ENCODE measurements at places on chromosomes 16 and 17.

DNA sequence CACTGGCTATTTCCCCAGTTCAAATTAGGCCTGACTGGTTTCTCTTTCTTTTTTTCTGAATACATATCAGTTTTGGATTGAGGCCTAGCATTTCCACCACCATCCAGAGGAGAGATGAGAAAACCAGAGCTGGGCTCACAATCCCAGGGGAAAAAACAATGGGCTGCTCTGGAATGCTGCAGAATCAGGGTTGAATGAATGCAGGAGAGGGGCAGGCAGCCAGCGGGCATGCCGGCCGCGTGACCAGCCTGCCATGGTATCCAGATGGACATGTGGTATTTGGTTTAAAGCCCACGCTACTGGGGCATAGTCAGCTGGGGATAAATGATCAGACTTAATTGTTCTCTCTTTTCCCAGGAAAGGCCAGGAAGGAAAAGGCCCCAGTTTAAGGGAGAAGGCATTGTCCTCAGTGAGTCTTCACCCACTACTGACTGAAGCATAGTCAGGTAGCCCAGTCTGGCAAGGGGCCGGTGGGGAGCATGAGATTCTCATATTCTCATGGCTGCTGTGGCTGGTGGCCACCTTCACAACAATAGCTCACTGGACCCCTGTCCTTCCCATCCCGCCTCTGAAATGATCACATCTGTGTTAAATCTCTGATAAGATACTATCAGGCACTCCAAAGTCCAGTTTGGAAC, 38.7 kb upstream of the RHOT1 start:
- no peak for DNase-seq

DNA sequence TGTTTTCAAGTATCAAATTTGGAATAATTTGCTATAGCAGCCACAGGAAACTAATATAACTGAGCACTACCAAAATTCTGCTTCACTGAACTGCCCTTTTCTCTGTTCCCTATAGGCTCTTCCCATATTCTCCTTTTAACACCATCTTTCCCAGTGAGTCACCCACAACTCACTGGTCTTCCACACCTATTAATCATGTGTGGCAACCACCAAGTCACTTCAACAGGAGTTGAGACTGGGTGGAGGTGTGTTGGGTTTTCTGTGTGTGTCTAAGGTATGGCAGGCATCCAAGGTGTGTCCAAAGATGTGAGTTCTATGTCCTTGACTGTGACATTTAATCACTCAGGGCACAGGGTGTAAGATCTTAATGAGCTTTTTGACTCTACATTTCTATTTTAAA, 610.0 kb upstream of the CDH11 start:
- DNase-seq, result no peak

DNA sequence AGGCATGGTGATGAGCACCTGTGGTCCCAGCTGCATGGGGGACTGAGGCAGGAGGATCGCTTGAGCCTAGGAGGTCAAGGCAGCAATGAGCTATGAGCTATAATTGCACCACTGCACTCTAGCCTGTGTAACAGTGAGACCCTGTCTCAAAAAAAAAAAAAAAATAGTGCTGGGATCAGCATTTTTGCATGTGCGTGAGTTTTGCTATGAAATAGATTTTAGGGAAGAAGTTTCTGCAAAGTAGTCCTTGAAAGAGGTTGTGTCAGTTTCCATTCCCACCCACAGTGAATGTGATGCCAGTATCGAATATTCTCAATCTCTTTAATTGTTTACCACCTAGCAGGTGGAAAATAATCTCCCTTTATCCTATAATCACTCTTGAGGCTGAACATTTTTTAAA, 26.3 kb upstream of the ARHGAP17 start:
- no peak for DNase-seq

- DNase-seq, result no peak
These were observed 14.1 kb downstream of the CDH1 start for GRCh38 chr16:68751160-68751559.

All from activated CD8-positive, alpha-beta memory T cell treated with anti-CD3 and anti-CD28 coated beads, Interleukin-2, amount 50 U/mL, for 48 hours (primary cell).